ENCODE measurements at places on chromosomes 12 and 14. TPM values are rescaled to one million over a fixed set of nuclear protein-coding genes. Genes with fewer than 3 reads are reported as not detected.

DNA sequence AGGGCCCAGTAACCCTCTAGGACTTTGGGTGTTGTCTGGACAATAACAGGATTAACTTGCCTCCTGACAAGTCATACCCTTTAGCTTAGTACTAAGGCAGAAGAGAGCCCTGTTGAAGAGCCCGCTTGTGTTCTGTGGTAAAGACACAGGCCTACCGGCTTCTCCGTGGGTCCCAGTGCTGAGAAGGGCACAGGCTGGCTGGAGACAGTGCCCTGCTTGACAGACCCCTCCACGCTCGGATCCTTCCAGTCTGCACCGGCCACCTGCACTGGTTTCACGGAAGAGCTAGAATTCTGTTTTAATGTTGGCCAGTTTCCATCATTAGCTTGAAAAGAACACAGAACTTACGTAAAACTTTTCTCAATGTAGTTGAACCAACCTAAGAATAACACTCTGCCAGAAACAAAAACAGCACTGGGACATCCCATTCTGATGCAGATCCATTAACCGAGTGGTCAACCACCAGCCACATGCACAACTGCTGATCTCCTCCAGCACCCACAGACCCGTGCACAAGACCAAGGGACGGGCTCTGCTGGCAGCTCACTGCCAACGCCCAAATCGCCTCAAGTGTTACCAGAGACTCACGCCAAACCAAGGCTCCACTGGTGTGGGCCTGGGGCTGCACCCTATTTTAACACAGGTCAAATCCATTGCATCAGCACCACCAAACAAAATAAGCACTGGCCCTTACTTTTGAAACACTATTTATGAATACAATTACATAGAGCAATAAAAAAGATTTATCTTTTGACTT, 27.1 kb downstream of the ZFYVE21 start:
- no peak for DNase-seq

DNA sequence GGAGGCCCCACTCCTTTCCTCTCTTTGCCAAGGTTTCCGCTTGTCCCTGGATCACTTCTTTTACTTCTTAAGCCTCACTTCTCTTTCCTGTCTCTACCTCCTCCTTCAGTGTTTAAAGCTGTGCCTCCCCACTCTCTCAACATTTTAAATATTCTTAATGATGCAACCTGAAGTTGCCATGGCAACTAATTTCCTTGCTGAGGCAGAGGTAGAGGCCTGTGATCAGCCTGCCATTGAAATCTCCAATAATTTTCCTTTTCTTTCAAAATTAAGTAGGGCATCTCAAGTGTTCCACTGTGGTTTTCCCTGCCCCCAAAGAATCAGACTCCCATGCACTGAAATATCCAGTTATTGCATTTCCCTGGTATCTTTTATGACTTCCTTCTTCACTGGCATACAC, 108.6 kb upstream of the VRK1 start:
- DNase-seq: no peak

DNA sequence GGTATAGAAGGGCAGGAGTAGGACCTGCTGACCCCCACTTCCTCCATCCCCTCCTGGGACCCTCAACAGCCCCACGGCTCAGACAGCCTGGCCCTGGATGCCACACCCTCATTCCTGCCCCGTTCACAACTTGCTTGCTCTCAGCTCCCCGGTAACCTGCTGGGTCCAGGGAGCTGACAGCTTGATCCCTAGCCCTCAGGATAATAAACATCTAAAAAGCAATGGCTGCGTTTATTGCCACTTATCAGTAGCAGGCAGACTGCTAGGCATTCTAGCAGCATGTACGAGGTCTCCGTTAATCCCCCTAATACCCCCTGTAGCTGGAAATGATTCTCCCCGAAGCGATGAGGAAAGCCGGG, 24.3 kb upstream of the RPLP0 start:
- DNase-seq: no peak

The CDC42BPB gene
- 2.3 TPM for total RNA-seq

The IFT43 gene
- 19.0 TPM for total RNA-seq

DNA sequence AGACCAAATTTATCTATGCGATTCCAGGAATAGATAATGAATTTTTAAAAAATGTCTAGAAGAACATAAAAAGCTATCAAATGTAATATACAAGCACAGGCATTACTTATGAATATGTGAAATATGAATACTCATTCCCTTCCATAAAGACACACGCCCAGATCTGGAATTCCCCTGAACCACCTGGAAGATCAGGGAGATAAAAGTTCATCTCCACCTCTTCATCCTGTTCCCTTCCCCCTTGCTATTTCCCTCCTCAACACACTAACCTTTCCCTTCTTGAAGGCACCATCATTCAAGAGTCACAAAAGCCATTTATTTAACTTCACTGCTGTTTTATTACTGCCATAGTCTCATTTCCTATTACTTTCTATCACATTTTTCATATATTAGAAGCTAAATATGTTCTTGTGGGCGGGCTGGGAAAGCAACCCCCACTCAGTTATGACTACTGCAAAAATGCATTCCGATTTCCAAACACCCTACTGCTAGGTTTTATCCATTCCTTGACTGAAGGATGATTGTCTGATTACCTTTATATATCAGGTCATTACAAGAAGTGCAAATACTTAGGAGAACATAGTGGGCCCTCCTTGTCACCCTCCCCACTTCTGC, 16.1 kb downstream of the FGD6 start:
- DNase-seq: no peak

GRCh38 chr12:25553098-25553497, at the start of gene LMNTD1:
Gene LMNTD1, minus strand, starts transcription at chr12:25553283. Its CDS starts 324 bp downstream, at chr12:25552959.
- DNase-seq: no peak

DNA sequence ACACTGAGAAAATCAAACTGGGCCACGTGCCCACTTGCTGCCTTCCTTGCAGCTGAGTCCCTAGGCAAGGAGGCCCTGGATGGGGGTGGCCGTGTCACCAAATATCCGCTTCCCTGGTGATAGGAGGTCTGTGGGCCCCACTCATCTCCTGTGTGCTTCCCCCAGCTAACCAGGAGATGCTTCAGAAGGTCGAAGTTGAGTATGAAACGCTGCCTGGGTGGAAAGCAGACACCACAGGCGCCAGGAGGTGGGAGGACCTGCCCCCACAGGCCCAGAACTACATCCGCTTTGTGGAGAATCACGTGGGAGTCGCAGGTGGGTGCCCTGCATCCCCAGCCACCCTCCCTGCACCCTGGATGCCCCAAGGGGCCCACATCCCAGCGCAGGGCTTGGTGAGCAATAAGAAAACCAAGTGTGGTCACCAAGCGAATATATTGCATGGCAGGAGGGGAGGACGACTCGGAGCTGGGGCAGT, 6.8 kb upstream of the SIVA1 start:
- DNase-seq: no peak

DNA sequence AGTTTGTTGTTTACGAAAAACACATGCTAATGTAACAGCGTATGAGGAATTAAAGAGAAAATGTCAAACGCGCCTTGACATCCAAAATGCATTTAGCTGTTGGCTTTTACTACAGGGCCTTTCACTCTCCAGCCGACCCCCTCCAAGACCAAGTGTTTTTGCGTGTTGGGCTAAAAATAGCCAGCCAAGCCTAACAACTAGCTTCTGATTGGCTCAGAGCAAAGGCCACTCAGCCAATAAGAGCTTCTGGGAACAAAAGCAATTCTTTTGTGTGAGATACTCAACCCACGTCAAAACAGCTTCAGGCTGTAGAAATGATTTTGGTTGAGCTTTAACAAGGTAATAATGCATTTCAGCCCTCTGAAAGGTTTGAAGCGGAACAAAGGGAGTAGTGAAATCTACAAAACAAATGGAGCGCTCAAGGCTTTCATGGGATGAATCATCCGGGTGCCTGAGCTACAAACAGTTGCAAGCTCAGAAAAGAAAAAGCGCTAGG, 198.7 kb upstream of the DCN start:
- DNase-seq: peak; percentile 31

DNA sequence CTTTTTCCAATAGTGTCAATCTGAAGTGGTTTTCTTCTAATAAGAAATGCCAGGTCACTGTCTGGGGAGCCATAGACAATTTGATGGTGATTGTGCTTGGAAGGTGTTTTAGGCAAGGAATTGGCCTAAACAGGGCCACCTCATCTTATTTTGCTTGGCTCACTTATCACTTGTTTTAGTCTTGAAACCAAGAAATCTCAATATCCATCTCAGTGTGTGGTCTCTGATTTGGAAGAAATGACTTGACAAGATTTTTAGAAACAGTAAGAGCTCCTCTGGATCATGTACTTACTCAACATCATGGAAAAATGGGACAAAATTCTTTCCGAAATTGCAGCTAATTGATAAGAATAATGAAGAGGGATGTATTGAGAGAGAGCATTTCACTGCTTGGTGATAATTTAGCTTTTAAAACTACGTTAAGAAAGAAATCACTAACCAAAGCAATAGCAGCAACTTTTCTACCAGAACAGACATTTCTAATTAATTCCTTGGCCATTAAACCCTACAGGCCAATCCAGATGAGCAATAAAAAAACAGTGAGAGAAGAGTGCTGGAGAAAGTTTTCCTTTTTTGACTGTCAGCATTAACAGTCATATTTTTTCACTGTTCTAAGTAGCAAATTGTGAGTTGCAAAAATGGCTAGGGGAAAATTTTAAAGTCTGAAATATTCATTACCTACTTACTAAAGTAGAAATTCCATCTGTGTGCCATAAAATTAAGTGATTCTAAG, 157.3 kb downstream of the AEBP2 start:
- no peak for DNase-seq

GRCh38 chr12:19287302-19287701, 152.0 kb upstream of the AEBP2 start:
- DNase-seq: no peak

GRCh38 chr12:108995370-108995992, 25.4 kb downstream of the SVOP start:
- no peak for DNase-seq

DNA sequence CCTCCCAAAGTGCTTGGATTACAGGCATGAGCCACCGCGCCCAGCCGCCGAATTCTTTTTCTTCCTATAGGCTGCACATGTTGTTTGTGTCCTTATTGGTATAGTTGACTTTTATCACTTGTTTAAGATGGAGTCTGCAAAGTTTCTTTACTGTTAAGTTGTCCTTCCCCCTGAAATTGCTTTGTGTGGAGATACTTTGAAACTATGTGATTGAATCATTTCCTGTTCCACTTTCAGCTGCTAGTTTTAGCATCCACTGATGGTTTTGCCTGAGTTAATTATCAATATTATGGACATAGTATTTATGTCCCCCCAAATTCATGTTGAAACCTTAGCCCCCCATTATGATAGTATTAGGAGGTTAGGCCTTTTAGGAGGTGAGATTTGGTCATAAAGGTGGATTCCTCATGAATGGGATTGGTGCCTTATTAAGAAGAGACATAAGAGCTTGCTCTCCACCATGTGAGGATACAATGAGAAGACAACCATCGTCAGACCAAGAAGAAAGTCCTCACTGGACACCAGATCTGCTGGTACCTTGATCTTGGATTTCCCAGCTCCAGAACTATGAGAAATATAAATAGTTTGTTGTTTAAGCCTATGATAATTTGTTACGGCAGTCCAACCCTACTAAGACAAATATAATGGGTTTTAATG, 34.9 kb downstream of the PPHLN1 start:
- DNase-seq: no peak

GRCh38 chr12:89695830-89696229, 12.8 kb downstream of the ATP2B1 start:
- no peak for DNase-seq

The NAV3 gene
- not detected for total RNA-seq

The TBK1 gene
- total RNA-seq: 57.1 TPM

GRCh38 chr14:64915797-64916196, 1.5 kb downstream of the CHURC1 start:
- no peak for DNase-seq

DNA sequence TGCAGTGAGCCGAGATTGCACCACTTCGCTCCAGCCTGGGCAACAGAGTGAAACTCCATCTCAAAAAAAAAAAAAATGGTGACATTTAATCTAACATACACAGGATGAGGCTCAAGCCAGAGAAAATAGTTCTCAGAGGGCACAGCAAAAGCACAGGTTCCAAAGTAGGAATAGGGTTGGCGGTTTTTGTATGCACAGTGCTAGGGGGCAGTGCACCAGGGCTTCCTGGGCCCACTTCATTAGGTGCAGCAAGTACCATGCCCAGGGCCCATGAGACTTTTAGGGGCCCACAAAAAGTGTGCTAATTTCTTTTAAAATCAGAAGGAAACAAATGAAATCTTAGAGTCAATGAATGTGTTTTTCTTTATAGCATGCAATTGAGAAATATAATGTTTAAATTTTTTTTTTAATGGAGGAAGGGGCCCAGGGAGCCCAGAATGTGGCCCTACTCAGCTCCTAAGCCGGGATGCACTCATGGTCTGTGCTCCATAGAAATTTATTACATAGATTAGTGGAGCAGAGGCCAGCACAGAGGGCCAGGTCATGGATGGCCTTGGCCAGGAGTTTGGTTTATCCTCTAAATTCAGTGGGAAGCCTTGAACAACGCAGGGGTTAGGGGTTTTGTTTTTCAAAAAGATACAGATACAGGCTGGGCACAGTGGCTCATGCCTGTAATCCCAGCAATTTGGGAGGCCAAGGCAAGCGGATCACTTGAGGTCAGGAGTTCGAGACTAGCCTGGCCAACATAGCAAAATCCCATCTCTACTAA, 2.3 kb downstream of the AK7 start:
- DNase-seq: no peak

GRCh38 chr12:58803908-58804307, 116.4 kb downstream of the LRIG3 start:
- DNase-seq: no peak

DNA sequence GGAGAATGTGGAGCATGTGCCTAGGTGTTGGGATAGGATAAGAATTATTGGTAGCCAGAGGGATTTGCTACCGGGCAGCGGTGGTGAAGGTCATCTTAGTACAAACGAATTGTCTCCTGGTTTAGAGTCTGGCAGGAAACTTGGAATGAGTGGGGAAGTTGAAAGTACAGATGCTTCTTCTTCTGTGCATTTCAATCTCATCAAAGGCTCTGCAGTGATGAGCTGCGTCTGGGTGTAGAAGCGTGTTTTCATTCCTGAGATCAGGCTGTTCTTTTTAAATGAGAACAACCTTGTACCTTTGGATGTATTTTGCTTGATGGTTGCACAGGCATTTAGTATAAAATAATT, 2.1 kb downstream of the WNK1 start:
- DNase-seq: peak; percentile 52

DNA sequence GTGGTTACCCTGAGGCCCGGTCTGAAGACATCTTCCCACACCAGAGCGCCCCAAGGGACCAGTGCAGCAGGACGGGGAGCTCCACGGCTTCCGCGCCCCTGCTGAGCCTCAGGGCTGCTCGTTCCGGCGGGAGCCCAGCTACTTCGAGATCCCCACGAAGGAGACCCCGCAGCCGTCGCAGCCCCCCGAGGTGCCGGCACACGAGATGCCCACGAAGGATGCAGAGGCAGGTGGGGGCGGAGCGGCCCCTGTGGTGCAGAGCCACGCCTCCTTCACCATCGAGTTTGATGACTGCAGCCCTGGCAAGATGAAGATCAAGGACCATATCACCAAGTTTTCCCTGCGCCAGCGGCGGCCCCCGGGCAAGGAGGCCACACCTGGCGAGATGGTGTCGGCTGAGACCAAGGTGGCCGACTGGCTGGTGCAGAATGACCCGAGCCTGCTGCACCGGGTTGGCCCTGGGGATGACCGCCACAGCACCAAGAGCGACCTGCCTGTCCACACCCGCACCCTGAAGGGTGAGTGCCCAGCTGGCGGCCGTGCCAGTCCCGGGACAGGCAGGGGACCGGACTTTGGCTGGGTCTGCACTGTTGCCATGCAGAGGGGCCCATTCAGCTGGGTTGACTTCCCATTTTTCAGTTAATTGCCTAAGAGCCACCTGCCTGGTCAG, 18.1 kb downstream of the CEP170B start:
- DNase-seq: no peak
